ENCODE measurements at places on chromosomes 2 and 18.
A peak's percentile ranks its signal among the peaks of the same experiment; 100 is the strongest.

GRCh38 chr2:2698182-2699120 lies 367.4 kb upstream of the MYT1L start:
- no peak for DNase-seq

DNA sequence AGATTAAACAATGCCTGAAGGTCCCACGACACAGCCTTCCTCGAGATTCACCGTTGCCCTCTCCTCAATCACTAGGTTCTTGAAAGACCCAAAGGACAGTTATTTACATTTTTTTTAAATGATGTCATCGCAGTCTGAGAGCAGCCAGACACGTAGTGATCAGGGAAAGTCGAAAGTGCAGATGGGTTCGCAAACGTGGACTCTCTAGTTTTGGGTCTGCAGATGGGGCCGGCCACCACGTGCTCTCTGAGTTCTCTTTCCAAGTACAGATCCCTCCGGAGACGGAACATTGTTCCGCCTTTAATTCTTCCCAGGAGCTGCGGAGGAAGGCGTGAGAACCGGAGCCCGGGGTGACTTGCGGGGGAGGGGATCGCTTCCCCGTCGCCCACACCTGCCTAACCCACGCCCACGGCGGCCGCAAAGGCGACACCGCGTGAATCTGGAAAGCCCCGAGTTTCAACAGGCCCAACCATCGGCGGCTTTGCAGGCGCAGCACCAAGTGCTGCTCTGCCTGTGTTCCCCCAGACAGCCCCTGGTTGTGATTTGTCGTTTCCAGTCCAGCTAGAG lies 54.3 kb downstream of the PKDCC start:
- DNase-seq: peak; percentile 58

DNA sequence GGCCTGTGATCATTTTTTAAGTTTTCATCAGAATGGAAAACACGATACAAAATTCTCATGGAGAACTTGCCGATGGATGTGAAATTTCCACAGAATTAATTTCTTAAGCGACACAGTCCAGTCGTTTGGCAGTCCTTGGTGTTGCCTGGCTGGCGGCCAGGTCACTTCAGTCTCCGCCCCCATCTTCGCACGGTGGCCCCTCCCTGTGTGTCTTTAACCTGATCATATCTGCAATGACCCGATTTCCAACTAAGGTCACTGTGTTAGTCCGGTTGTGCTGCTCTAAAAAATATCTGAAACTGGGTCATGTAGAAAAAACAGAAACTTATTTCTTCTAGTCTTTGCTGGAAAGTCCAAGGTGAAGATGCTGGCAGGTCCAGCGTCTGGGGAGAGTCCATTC lies 44.5 kb upstream of the COPS8 start:
- DNase-seq: no peak

GRCh38 chr18:42977982-42978637 lies 137.4 kb downstream of the RIT2 start:
- DNase-seq: no peak

- no peak for DNase-seq
Measured at GRCh38 chr2:174465327-174465726, 21.5 kb downstream of the GPR155 start.

DNA sequence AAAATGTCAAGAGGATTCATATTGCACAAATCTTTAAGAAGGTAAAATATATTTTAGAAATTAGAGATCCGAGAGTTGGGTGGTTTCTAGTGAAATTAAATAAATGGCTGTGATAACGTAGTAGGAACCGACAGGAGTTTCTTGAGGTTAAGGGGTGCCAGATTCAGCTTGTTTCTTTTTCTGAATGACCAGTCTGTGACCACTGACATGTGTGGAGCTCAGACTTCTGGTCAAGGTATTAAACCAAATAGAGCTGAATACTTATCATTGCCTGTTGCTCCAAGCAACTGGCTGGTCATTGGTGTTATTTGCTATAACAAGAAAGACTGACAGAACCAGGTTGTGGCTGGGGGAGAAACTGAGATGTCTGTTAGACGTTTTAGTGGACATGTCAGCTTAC lies 408.2 kb upstream of the HS6ST1 start:
- no peak for DNase-seq

GRCh38 chr2:192090911-192091310 lies 103.8 kb downstream of the TMEFF2 start:
- no peak for DNase-seq

- no peak for DNase-seq
Measured at GRCh38 chr2:200403814-200404213, 97.3 kb downstream of the SPATS2L start.

DNA sequence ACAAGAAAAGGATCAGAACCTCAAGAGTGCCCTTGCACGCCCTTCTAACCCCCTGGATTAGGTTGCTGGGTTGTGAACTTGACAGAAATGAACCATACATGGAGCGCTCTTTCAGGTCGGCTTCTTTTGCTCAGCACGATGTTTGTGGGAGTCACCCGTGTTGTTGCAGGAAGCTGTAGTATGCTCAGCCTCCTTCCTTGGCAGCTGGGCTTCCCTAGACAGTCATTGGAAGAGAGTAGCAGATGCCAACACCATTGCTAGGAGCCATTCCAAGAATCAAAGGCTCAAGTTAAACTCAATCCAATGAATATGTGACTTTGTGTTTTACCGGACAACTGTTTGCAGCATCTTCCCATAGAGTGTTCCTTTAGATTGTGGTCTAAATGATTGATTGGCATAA lies 47.0 kb downstream of the RAB12 start:
- DNase-seq: no peak

DNA sequence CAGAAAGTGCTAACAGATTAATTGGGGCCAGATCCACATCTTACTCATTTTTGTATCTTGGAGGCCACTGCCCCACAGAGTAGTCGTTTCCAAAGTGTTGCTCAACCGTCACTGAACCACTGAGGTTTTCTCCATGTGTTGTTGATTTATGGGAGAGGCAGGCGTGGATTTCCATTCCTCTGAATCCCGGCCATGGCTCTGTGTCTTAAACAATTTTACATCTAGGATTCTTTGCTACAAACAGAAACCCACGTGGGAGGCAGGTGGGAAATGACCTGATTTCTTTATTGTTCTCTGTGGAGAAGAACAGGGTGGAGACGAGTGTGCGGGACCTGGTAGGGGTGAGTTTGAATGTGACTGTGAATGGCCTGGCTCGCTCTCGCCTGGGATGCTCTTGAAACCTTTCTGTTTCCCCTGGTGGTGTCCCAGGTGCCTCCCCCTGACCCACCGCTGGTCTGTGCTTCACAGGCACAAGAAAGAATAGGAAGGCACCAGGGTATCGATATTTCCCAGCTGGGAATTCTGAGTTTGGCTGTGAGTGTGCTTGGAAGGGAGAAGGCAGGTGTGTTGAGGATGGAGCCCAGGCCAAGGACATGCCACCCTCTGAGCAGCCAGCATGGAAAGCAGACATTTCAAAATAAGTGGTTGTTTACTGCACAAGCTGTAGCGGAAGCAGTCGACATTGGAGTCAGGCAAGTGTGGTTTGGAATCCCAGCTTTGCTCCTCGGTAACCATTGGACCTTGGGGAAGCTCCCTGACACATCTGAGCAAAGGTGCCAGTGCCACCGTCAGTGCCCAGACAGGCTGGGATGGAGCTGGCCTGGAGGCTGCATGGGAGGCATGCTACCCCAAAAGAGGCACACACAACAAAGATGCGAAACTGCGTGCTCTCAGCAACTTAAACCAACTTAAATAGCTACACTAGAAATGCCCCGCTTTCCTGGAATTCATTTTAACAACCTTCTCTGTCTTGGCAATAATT lies 50.0 kb downstream of the LPIN1 start:
- no peak for DNase-seq

DNA sequence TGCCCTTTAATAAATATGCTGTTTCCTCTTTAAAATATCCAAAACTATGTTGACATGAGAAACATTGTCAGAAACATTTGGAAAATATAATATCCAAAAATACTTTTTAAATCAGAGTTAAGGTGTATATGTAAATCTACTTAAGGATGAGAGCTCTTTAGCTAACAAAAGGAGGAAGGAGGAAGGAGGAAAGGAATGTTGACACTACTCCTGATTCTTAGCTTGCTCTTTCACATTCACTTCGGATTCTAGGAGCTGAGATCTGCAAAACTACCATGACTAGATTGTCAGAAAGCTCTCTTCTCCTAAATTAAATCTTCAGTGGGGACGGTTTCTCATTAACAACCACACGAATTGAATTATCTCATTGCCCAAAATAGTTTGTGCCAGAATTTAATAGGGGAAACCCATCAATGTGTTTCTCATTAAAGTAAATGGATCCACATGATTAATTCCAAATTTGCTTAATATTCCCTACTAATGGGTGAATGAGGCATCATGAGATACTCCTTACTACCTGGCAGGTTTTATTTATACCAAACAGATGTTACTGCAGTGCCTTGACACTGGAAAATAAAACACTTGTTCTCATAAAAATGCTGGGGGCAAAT lies 509.1 kb downstream of the MBD2 start:
- DNase-seq: no peak

GRCh38 chr2:11508279-11508678 lies 25.6 kb upstream of the GREB1 start:
- no peak for DNase-seq

DNA sequence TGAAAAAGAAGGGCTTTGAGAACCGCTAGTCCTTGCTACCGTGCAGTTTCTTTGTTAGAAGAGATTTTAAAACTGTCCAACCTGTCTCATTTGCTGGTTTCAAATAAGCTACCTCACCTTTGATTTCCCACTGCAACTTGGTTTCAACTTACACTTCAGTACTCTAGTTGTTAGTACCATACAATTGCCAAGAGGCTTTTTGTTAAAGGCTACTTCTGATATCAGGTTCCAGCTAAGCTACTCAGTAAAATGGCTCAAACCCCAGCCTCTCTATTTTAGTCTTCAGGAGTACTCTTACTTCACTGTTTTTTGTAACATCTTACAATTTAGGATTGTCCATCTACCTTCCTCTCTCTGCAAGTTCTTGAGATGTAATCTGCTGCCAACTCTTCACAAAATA lies 91.6 kb downstream of the INO80D start:
- no peak for DNase-seq

GRCh38 chr2:140436936-140437335 lies 1656.7 kb upstream of the NXPH2 start:
- DNase-seq: no peak

GRCh38 chr2:96138179-96139145 lies at the start of gene ASTL:
TSS of gene ASTL (minus strand) at chr2:96138502. CDS start at chr2:96138436, 66 bp downstream.
- no peak for DNase-seq

GRCh38 chr18:51630706-51631105 lies 433.2 kb upstream of the MEX3C start:
- no peak for DNase-seq

- no peak for DNase-seq
Measured at GRCh38 chr2:20429528-20429927, 17.3 kb upstream of the RHOB start.

- no peak for DNase-seq
Measured at GRCh38 chr2:10432311-10433181, 15.6 kb downstream of the ODC1 start.

DNA sequence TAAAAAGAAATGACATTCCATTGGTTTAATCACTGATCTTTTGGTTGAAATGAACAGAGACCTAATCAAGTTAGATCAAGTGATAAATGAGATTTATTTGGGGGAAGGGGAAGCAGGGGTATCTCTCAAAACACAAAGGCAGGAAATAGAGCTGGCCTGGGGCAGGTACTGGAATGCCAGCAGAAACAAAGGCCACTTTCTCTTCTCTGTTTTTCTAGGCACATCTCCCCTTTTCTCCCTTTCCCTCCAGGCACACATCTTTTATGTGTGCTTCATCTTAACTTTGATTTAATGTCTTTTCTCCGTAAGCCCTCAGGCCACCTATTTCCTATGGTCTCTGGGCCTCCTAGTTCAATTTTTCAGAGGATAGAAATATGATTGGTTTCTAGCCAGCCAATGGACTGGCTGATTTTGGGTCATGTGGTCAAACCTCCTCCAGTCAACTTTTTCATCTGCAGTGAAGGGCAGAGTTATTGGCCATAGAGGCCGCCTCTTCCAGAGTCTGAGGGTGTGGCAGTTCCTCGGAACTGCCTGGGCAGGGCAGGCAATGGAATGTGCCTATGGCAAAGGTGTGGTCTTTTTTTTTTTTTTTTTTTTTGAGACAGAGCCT lies 58.9 kb upstream of the FAM136A start:
- DNase-seq: no peak

GRCh38 chr18:13657974-13658373 lies 68.4 kb downstream of the FAM210A start:
- DNase-seq: no peak

GRCh38 chr18:48926420-48926857 lies 24.3 kb downstream of the SMAD7 start:
- DNase-seq: no peak

DNA sequence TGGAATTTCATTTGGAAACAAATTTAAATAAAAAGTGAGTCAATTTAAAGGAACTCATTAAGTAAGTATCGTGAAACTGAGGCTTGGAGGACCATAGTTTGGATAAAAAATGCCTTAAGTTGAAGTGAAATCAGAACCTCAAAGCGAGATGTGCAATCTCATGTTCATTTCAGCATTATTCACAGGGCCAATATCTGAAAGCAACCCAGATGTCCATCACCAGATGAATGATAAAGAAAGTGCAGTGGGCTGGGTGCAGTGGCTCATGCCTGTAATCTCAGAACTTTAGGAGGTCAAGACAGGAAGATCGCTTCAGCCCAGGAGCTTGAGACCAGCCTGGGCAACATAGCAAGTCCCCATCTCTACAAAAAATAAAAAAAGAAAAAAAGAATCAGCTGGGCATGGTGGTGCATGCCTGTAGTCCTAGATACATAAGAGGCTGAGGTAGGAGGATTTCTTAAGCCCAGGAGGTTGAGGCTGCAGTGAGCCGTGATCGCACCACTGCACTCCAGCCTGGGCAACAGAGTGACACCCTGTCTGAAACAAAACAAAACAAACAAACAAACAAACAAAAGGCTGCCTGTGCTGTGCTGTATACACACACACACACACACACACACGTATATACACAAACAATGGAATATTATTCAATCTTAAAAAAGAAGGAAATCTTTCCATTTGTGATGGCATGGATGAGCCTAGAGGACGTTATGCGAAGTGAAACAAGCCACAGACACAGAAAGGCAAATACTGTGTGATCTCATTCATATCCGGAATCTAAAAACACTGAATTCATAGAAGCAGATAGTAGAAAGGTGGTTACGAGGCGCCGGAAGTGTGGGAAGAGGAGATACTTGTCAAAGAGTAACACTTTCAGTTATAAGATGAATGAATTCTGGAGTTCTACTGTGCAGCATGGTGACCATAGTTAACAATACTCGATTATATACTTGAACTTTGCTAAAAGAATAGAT lies 14.5 kb downstream of the SH3RF3 start:
- no peak for DNase-seq

GRCh38 chr2:222034058-222034457 lies 264.7 kb downstream of the PAX3 start:
- DNase-seq: peak; percentile 26

- DNase-seq: no peak
Measured at GRCh38 chr18:61785588-61785987, 107.2 kb downstream of the RNF152 start.
